Large intestine (tissue), 12 donors: ENCODE measurements at places on chromosomes 3 and 15.

DNA sequence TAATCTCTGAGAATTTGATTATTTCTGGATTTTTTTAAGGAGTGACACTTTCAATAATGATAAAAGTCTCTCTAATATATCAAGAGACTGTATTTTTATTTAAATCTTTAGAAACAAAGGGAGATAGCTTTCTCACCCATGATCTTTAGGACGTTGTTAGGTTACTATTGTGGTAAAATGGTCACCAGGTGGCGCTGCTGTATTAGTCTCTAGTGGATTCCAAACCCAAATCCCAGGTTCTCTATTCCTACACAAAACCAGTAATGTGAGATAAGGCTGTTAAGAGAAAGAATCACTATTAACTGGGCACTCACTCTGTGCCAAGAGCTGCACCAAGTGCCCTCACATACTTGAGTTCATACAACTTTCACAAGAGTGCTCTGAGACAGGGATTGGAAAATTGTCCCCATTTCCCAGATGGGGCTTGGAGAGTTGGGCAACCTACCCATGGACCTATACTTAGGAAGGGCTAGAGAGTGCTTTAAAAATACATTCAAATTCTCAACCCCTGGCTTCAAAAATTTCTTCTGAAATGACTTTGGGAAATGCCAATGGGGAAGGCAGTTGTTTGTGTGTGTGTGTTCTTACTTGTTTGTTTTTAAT, 593.4 kb upstream of the TGFBR2 start:
- DNase-seq = peak; percentile 33

- DNase-seq = no peak
These were observed 33.6 kb downstream of the HMG20A start for GRCh38 chr15:77454265-77454664.

DNA sequence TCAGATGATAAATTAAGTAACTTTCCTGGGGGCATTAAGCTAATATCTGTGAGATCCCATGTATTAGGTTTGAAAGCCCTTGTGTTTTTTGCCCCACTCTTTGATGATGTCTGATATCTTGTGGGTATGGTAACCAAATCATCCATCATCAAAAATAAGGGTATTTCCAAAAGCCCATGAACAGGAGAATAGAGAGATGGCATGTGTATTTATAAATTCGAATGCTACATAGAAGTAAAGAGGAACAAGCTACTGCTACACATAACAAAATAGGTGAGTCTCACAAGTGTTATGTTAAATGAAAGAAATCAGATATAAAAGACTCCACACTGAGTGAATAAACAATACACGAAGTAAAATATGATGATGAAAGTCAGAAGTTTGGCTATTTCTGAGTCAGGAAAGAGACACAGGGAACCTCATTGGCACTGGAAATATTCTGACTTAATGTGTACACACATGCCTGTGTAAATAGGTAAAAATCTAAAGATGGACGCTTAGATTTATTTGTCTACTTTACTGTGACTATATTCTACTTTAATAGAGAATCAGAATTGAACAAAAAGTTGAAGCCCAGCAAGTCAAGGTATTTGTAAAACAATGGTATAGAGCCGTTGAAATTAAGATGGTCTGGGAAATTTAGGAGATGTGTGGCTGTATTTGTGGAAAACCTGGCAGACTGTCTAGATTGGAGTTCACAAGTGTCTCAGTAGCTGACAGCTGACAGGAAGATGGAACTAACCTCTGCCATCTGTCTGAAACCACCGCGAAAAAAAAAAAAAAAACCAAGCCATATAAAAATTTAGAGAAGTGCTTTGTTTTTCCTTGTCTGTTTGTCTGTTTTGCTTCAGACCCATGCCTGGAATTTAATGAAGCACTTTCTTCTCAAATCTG, 111.0 kb upstream of the TGFBR2 start:
- DNase-seq = no peak

GRCh38 chr15:98076021-98076816, 115.7 kb downstream of the ARRDC4 start:
- no peak for DNase-seq

GRCh38 chr3:140249188-140249587, 314.2 kb downstream of the CLSTN2 start:
- no peak for DNase-seq

GRCh38 chr15:49282366-49282765, 112.3 kb downstream of the GALK2 start:
- no peak for DNase-seq

DNA sequence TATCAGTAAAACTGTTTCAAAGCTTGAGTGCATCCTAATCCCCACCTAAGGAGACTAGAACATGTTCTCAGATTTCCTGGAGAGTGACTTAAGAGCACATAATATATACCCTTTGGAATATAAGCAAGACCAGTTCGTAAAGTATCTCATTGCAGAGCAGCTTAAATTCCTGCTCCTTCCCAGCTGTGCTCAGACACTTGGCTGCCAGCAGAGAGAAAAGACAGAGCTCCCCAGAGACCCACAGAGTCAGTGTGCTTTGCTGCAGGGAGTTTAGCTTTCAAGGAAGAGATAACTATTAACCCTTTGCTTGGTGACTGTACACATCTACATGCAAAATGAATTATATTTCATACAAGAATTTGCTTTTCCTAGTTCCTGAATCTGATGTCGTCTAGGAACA, 338.1 kb upstream of the ARHGEF26 start:
- peak; percentile 17 for DNase-seq

GRCh38 chr3:30314757-30315325, 291.6 kb upstream of the TGFBR2 start:
- DNase-seq = no peak

DNA sequence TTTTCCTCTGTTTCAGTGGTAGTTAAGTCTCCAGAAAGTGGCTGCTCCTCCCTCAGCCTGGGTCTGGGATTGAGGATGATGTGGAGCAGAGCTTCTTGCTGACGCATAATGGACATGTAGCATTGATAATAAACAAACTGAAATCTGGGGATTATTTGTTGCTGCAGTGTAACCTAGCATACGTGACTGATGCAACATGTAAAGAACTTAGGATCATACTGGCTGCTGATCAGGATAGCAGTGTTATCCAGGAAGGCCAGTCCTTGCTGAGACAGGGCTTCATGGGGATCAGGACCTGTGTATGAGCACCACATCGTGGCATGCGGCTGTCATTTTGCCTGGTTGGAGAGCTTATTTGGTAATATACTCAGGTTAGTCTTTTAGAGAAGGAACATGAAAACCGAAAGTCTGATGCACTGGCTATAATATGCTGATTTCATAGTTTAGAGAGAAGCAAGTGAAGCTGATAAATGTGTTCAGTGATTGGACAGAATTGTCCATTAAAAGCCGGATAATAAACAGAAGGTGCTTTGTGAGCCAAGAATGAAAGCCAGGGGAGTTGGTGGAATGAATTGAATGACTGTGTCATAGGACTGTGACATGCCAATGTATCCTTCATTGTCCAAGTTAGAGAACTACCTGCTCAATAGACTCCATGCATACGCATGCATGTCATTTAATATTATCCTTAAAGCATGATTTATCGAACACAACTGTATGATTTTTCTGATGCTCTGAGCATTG, 4.1 kb downstream of the MINAR1 start:
- DNase-seq = no peak

- no peak for DNase-seq
These were observed 34.3 kb downstream of the PRR23E start for GRCh38 chr3:127226946-127227842.

GRCh38 chr15:59966262-59966661, 37.8 kb upstream of the FOXB1 start:
- DNase-seq = no peak

DNA sequence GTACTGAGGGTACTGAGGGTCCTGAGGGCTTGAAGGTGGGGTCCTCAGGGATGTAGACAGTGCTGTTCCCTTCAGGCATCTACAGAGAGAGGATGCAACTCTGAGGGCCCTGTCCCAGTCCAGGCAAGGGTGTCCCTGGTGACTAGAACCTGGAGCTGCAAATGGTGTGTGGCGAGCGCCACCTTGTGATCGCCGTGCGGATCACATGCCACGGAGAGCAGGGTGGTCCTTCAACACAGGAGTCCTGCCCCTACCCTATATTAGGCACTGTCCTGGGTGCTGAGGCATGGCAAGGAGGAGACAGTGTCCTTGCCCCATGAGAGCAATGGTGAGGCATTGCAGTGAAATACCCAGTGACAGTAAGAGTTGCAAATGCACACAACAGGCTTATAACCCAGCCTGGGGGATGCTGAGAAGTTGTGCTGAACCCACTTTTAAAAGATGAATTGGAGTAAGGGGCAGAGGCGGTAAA, 23.6 kb downstream of the RHCG start:
- DNase-seq = peak; percentile 50

DNA sequence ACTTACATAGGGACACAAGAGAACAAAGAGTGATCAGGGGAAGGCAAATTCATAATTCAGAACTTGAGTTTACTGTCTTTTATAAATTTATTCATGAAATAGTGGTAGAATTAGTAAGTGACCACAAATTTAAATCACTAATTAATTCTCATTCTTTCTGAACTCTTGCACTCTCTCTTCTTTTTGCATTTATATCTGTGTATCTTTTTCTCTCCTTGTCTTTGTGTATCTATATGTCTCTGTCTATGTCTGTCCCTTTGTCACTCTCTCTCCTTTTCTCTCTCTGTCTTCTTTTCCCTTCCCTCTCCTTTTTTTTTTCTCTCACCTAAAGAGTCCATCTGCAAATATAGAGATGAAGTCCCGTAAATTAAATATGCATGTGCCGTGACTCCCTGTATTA, 31.5 kb downstream of the RBMS3 start:
- no peak for DNase-seq

DNA sequence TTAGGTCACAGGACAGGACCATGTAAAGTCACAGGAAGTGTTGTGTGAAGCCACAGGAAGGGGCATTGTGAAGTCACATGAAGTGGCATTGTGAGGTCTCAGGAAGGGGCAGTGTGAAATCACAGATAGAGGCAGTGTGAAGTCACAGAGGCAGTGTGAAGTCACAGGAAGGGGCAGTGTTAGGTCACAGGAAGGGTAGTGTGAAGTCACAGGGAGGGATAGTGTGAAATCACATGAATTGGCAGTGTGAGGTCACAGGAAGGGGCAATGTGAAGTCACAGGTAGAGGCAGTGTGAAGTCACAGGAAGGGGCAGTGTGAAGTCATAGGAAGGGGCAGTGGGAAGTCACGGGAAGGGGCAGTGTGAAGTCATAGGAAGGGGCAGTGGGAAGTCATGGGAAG, 37.9 kb downstream of the GASK1A start:
- DNase-seq = no peak

DNA sequence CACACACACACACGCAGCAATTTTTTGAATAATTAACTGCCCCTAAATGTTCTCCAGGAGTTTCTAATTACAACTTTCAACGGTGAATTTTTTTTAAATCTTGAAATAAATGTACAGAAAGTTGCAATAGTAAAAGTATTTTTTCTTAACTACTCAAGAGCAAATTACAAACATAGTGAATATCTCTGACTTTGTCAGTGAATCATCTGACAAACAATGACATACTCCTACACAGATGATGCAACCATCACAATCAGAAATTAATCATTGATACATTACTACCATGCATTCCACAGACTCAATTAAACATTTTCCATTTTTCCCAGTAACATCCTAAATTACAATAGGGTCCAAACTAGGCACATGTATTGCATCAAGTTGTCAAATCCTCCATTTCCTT, 597.3 kb downstream of the NAALADL2 start:
- DNase-seq = no peak

- DNase-seq = no peak
These were observed 37.3 kb downstream of the CRYGS start for GRCh38 chr3:186506857-186507256.

DNA sequence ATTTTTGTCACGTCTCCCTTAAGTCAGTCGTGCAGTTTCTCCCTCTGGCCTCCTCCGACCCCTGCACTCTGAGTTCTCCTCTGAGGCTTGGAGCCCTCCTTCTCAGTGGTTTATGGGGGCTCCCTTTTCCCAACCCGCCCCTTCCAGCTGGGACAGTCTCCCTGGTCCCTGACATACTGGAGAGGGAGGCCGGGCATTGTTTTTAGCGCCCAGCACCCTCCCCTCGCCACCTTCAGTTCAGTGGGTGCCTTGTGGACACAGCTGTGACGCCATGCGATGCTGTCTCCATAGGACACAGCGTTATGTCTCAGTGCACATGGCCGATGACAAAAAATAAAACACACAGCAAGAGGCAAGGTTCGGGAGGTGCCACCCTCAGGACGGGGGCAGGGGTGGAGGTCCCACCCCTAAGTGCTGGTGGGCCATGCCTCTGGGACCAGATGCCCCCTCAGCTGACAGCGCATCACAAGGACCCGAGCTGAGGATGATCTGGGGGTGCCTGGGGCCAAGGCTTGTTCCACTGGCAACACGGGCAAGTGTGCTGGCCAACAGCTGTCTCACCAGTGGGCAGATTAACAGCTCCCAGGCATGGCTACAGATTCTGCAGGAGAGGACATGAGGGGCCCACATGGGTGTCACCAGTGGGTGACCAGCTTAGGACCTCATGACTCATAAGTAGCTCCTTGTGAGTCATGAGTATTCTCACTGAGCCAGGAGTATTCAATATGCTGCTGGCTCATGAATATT, 81.6 kb downstream of the PLXNA1 start:
- DNase-seq = no peak

DNA sequence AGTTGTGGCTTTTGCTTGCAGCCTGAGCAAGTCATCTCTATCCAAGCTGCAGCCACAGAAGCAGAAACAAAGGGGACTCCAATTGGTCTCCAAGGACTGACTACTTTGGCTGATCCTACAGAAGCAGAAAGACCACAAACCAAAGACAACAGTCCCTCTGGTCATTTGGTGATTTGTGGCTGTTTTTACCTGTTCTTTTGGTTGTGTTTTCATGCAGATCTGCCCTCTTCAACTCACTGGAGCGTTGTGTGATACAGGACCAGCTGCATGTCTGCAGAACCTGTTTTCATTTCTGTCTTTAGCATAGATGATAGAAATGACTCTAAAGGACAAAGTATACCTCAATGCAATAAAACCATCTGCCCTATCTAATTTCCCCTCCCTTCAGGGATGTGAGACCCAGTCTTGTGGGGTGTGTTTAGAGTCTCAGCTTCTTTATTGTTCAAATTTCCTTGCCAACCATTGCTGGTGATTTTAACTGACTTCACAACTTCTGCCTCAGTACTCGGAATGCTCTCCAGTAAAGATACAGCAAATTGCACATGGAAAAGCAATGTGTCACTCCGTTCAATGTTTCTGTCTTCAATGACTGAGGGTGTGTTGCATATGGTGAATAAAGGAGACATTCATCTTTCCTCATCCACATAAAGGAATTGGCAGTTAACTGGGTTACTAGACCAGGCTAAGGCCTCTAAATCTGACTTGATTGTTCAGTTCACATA, 48.9 kb upstream of the SLC7A14 start:
- peak; percentile 82 for DNase-seq

- DNase-seq = no peak
These were observed 20.1 kb downstream of the GXYLT2 start for GRCh38 chr3:72907731-72908620.
